Suprapubic skin (tissue), 4 donors: ENCODE measurements at places on chromosomes 5 and 9.
A peak's percentile ranks its signal among the peaks of the same experiment; 100 is the strongest.

DNA sequence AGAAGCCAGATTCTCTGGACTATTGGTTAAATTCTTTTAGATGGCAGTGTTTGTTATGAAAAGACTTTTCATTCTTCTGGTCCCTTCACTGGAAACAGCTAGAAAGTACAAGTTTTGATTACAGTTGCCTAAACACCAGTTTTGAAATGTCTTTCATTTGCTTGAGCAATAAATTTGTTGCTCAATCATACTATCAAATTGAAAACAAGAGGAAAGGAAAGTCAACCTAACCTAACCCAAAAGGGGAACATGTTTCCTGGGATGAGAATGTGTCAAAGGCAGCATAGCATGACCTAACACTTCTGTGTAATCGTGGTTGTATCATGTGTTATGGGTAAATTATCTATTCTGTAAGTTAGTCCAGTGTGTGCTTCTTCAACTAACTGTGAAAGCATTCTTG, 213.2 kb downstream of the TMC1 start:
- no peak overlapping the region for H3K27ac ChIP-seq
- no peak overlapping the region for H3K4me3 ChIP-seq
- DNase-seq = no peak

- H3K4me3 ChIP-seq = no peak overlapping the region
- H3K27ac ChIP-seq = peak overlapping the region; percentile 80
- H3K36me3 ChIP-seq = no peaks in the 10 kb centered on the region
- H3K4me1 ChIP-seq = peaks cover 67% of the 10 kb centered on the region
Observed at GRCh38 chr9:89439571-89439970, 58.3 kb downstream of the SEMA4D start.

- no peaks in the 10 kb centered on the region for H3K36me3 ChIP-seq
- no peak overlapping the region for H3K4me3 ChIP-seq
- H3K27me3 ChIP-seq = peaks cover 7% of the 10 kb centered on the region
- DNase-seq = no peak
- no peak overlapping the region for H3K27ac ChIP-seq
- no peaks in the 10 kb centered on the region for H3K4me1 ChIP-seq
Observed at GRCh38 chr9:37102486-37102885, 17.9 kb upstream of the ZCCHC7 start.

DNA sequence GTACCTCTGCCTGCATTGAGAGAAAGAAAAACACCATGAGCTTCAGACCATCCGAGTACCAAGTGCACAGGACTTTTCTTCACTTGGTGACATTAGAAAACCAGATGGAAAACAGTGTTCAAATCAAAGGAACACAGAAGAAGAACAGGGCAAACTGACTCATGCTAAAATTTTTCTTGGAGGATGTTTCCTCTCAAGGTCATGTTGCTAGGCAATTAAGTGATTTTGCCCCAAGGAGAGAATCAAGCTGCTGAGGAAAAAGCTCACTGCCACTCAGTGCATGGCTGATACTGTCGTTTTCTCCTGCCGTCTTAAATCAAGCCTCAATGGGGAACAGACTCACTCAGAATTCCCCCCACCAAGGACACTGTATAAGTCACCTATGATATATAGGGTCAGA, 57.9 kb upstream of the SIMC1 start:
- H3K27ac ChIP-seq = no peak overlapping the region
- peaks cover 61% of the 10 kb centered on the region for H3K27me3 ChIP-seq
- H3K4me1 ChIP-seq = no peaks in the 10 kb centered on the region
- H3K4me3 ChIP-seq = no peak overlapping the region
- no peak for DNase-seq

- DNase-seq = no peak
- no peaks in the 10 kb centered on the region for H3K27me3 ChIP-seq
- no peak overlapping the region for H3K27ac ChIP-seq
- H3K4me1 ChIP-seq = no peaks in the 10 kb centered on the region
- no peak overlapping the region for H3K4me3 ChIP-seq
- H3K36me3 ChIP-seq = no peaks in the 10 kb centered on the region
Observed at GRCh38 chr5:124477577-124477976, 268.9 kb downstream of the ZNF608 start.

DNA sequence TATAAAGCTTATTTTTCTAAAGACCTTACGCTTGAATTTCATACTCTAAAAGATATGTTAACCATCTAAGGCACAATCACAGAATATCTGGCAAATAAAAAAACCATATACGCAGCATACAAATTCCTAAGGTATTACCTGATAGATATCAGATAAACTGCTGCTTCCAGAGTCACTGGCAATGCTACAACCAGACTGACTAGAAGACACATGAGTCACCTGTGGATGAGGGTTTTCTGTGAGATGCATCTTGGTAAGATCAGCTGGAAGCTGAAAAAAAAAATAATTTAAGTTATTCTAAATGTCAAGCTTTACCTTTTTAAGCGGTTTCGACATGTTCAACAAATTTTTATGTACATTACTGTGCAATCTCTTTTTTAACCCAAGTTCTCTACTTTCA, 113.8 kb downstream of the RAPGEF6 start:
- DNase-seq = no peak
- no peaks in the 10 kb centered on the region for H3K4me1 ChIP-seq
- no peak overlapping the region for H3K4me3 ChIP-seq
- peaks cover 4% of the 10 kb centered on the region for H3K36me3 ChIP-seq

GRCh38 chr5:75042522-75042921, 9.8 kb downstream of the GCNT4 start:
- H3K27ac ChIP-seq = no peak overlapping the region
- H3K36me3 ChIP-seq = no peaks in the 10 kb centered on the region
- no peak for DNase-seq
- no peak overlapping the region for H3K4me3 ChIP-seq
- H3K4me1 ChIP-seq = peaks cover 4% of the 10 kb centered on the region
- no peaks in the 10 kb centered on the region for H3K27me3 ChIP-seq

DNA sequence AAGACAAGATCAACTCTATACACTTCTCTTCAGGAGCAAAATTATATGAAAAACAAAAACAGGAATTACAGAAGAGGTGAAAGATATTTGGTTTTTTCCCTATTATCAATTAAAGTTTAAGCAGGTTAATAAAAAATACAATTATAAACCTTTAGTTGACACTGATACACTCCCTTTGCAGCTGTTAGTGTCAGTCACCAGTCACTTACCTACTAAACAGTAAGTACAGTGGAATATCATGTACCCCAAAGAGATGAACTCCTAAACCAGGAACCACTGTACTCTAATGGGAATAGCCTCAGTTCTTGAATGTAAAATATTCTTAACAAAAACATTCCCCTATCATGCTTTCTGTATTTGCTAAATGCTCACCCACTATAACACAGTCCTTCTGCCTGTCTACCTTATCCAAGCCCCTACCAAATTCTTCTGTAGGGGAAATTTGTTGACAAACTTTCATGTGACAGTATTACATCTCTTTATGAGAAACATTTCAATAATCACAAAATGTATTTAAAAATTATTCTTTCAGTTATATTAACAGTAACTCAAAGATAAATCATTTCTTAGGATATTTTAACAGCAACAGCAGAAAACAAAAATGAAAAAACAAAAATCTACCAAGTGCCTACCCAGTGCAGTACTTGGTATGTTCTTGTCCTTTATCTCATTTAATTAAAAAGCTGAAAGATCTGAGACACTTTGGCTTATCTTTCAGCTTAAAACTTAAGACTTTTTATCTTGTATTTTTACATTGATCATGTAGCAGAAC, 212.8 kb downstream of the MLLT3 start:
- no peaks in the 10 kb centered on the region for H3K27me3 ChIP-seq
- H3K4me3 ChIP-seq = no peak overlapping the region
- no peak for DNase-seq
- H3K27ac ChIP-seq = no peak overlapping the region

DNA sequence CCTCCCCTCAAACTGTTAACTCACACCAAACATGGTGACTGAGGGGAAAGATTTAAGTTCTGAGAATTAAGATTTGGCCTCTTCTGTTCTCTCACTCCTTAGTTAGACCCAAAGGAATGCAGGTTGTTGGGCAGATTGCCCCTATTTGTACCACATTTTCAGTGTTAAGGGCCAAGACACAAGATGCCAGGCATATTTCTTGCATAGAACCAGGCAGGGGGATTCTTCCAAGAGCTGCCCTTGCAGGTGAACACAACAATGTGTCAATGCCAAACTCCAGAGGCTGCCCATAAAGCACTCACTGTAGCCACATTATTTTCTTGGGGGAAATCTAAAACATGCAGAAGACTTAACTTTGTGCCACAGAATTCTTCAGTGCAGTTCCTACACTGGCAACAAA, 14.7 kb downstream of the MPDZ start:
- H3K36me3 ChIP-seq = no peaks in the 10 kb centered on the region
- DNase-seq = no peak
- H3K27ac ChIP-seq = no peak overlapping the region
- no peaks in the 10 kb centered on the region for H3K27me3 ChIP-seq

- H3K4me1 ChIP-seq = peaks cover 41% of the 10 kb centered on the region
- H3K36me3 ChIP-seq = no peaks in the 10 kb centered on the region
- peak overlapping the region; percentile 44 for H3K4me3 ChIP-seq
- H3K27ac ChIP-seq = peak overlapping the region; percentile 67
- H3K27me3 ChIP-seq = no peaks in the 10 kb centered on the region
Observed at GRCh38 chr5:78509145-78509865, 139.3 kb downstream of the LHFPL2 start.

GRCh38 chr5:159995907-159996306, 13.0 kb upstream of the TTC1 start:
- no peak overlapping the region for H3K4me3 ChIP-seq
- no peak for DNase-seq
- H3K27ac ChIP-seq = no peak overlapping the region
- H3K4me1 ChIP-seq = no peaks in the 10 kb centered on the region

DNA sequence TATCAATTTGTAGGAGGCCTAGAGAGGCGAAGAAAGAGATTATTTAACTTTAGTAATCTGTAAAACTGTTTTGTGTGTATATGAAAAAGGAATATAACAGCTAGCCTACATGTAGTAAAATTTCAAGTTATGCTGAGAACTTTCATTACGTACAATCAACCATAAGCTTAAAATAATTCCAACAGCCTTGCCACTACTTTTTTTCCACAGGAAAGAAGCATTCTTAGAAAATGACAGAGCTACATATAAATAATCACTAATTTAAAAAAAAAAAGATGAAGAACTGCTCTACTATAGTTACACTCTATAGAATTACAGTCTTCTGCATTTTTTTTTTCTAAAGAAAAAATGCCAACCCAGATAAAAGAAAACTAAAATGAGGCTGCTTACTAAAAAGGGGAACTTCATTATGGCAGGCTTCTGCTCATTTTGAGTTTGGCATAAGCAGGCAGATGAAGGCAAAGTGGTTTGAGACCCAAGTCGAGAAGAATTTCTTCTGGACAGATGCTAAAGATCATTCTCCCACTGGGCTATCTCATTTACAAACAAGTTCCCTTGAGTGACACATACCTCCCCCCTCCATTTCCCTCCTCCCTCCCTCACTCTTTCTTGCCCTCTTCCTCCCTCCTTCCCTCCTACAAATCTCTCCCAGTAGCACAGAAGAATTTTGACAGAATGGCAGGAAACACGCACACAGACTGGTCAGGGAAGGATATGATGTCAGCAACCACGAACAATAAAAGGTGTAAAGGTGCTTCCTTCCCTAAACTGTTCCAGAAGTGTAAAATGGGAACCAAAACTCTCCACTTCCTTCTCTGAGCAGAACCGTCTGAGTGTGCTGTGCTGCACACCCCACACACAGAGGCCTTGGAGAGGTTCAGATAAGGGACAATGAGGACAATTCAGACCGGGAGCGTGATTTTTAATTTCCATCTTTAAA, 56.1 kb downstream of the MEF2C start:
- peaks cover 33% of the 10 kb centered on the region for H3K4me1 ChIP-seq
- H3K4me3 ChIP-seq = no peak overlapping the region
- no peak for DNase-seq
- no peaks in the 10 kb centered on the region for H3K36me3 ChIP-seq
- H3K27me3 ChIP-seq = no peaks in the 10 kb centered on the region

- peaks cover 37% of the 10 kb centered on the region for H3K4me1 ChIP-seq
- no peaks in the 10 kb centered on the region for H3K27me3 ChIP-seq
- no peak for DNase-seq
- no peak overlapping the region for H3K4me3 ChIP-seq
- H3K27ac ChIP-seq = peak overlapping the region; percentile 49
- H3K36me3 ChIP-seq = no peaks in the 10 kb centered on the region
Observed at GRCh38 chr5:107403228-107403953, 267.3 kb downstream of the EFNA5 start.

DNA sequence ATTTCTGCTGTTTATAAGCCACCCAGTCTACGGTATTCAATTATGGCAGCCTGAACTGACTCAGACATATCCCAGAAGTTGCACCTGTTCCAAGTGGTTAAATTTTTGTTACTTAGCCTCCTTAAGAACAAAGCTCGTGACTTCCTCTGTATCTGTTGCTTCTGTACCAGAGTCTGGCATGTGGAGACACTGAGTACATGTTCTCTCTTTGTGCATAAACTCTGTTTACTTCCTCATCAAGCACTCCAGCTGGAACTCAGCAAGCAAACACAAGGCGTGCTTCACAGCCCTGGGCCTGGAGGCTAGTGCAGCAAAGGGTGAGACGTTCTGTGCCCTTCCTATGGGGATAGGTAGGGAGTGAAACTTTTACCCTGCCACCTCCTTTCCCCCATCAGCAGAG, 19.0 kb downstream of the C9orf152 start:
- H3K27me3 ChIP-seq = no peaks in the 10 kb centered on the region
- H3K4me3 ChIP-seq = no peak overlapping the region
- no peak for DNase-seq
- H3K27ac ChIP-seq = peak overlapping the region; percentile 80
- H3K4me1 ChIP-seq = peaks cover 58% of the 10 kb centered on the region
- no peaks in the 10 kb centered on the region for H3K36me3 ChIP-seq

GRCh38 chr5:66967826-66968262, 228.8 kb downstream of the CD180 start:
- H3K36me3 ChIP-seq = no peaks in the 10 kb centered on the region
- no peak overlapping the region for H3K27ac ChIP-seq
- H3K4me3 ChIP-seq = no peak overlapping the region
- no peak for DNase-seq

GRCh38 chr9:136372561-136373299, 739 bp downstream of the CARD9 start:
- peaks cover 21% of the 10 kb centered on the region for H3K4me1 ChIP-seq
- no peak for DNase-seq
- peaks cover under 1% of the 10 kb centered on the region for H3K36me3 ChIP-seq
- no peaks in the 10 kb centered on the region for H3K27me3 ChIP-seq
- H3K4me3 ChIP-seq = peak overlapping the region; percentile 29
- no peak overlapping the region for H3K27ac ChIP-seq

- peaks cover 5% of the 10 kb centered on the region for H3K4me1 ChIP-seq
- no peak overlapping the region for H3K4me3 ChIP-seq
- peaks cover 21% of the 10 kb centered on the region for H3K36me3 ChIP-seq
- no peaks in the 10 kb centered on the region for H3K27me3 ChIP-seq
- no peak overlapping the region for H3K27ac ChIP-seq
- no peak for DNase-seq
Observed at GRCh38 chr5:75681125-75681830, 36.0 kb downstream of the POC5 start.

DNA sequence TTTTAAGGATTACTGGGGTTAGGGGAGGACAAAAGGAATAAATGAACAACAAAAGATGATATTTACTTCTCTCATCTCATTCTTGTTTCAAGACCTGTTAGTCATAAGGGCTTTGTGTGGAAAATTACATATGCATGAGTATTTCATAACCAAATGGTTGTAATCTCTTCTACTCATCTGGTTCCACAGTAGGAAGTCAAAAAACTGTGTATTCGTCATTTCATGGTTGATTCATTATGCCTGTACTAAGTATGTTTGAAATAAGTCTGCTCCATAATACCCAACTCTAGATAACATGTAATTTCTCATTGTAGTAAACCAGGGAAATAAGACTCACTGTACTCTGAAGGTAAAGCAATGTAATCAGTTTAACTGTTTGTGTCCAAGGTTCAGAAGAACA, 212.9 kb downstream of the ARRDC3 start:
- no peak overlapping the region for H3K4me3 ChIP-seq
- no peak for DNase-seq
- H3K27ac ChIP-seq = no peak overlapping the region
- no peaks in the 10 kb centered on the region for H3K27me3 ChIP-seq
- peaks cover 7% of the 10 kb centered on the region for H3K4me1 ChIP-seq
- no peaks in the 10 kb centered on the region for H3K36me3 ChIP-seq
